ENCODE measurements at places on chromosomes 5 and 9.

- no peak for DNase-seq
Measured at GRCh38 chr5:124842725-124843595, 96.5 kb upstream of the ZNF608 start.

DNA sequence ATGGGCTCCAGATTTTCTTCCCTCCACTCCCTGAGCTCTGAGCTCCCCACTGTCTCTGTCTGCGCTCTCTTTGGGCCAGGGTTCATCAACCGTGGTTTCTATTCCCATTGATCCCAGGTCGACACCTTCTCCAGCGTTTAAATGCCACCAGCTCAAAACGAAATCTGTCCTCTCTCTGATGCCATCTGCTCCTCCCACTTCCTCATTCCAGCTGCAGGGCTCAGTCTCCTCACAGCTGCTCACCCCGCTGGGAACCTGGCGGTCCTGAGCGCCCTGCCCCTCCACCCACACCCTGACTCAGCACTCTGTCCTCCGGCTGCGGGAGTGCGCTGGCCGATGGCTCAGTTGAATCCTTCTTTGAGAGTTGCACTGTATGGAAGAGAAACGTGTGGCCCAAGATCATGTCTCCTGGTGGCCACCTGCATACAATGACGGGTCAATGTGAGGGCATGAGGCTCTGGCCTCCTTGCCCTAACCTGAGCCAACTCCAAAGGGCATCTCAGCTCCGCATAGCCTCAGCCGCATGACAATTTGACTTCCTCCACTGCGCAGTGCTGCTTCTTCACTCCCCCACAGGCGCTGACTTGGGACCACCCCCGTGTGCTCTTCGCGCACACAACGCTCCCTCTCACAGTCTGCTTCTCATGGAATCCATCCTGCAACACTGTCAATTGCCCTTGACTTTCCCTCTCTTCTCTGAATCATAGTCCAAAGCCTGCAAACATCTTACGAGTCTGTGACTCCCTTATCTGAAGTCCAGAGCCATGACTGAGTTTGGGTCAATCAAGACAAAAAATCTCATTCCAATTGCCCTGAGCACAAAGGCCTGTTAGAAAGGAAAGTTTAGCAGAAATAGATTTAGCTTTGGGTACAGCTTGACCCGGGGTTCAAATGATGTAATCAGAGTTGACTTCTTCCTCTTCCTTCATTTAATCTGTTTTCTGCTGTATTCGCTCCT, 82.4 kb downstream of the PTCH1 start:
- no peak for DNase-seq

- no peak for DNase-seq
Measured at GRCh38 chr9:1514250-1514649, 464.1 kb downstream of the DMRT2 start.

DNA sequence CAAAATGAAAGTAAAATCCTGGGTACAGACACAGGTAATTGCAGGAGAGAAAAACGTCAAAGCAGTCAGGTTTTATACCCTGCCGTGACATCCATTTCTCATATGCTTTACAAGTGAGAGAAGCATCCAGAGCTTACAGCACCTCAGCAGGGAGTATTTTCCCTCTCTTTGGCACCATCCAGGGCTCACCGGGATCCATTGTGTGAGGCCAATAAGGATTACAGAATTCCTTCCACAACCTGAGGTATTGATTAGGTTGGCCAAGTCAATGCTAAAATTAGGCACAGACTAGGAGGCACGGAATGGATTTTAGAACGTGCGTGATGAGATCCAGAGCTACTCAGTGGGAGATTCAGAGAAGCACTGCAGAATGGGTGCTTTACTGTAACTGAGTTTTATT, 296.6 kb downstream of the FBXL7 start:
- DNase-seq = no peak

DNA sequence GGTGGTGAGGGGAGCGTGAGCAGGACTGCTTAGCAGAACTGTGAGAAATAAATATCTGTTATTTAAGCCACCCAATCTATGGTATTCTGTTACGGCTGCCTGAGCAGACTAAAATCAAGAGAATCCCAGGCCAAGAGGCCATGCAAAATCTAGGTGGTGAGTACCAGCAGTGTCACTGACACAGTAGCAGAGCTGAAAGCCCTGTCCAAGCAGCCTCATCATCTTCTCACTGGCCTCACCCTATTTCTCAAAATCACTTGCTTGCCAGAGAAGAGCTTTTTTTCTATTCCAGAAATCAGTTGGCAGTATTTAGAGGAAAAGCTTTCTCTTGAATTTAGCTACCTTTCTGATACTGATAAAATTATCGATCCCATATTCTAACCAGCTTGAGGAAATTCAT, 68.0 kb downstream of the RETREG1 start:
- no peak for DNase-seq

DNA sequence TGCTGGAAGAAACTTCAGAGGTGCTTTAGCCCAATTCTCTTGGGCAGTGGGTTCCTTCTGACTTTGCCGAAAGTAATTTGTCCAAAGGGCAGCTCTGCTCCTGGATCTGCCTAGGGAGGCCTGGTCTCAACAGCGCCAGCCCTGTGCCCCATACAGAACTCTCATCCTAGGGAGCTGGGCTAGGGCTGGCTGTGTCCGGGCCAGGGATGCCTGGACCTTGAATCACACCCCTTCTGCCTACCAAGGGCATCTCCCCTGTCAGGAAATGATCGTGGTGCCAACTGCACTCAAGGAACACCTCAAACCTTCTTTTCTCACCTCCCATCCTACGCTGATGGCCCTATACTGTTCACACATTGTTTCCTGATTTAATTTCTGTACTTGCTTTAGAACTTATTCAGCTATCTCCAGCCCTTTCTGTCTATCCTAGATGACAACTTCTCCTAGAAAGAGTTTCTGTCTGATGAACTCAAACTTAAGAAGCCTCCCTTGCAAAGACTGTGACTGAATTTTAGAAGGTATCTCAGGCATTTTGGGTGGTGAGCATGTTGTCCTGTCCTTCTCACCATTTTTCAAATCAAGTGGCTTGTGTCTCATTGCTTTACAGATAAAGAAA, 37.4 kb upstream of the NFIB start:
- DNase-seq = no peak

DNA sequence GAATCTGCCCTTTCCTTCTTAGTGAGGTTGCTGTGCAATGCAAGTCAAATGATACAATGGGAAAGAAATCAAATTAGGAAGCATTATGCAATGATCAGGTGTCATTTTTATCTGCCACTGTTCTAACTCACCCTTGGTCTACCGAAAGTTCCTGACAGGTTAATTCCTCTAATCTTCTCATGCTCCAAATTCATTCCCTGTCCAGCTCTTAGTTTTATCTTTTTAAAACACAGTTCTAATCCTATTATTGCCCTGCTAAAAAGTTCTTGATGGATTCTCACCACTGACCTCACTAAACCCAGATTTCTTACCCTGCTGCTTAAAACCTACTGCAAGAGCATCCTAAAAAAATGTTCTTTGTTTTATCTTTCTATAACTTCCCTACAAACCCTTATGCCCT, 1000.9 kb downstream of the CDH18 start:
- no peak for DNase-seq

GRCh38 chr5:134564396-134564795, 38.9 kb downstream of the JADE2 start:
- DNase-seq = no peak

DNA sequence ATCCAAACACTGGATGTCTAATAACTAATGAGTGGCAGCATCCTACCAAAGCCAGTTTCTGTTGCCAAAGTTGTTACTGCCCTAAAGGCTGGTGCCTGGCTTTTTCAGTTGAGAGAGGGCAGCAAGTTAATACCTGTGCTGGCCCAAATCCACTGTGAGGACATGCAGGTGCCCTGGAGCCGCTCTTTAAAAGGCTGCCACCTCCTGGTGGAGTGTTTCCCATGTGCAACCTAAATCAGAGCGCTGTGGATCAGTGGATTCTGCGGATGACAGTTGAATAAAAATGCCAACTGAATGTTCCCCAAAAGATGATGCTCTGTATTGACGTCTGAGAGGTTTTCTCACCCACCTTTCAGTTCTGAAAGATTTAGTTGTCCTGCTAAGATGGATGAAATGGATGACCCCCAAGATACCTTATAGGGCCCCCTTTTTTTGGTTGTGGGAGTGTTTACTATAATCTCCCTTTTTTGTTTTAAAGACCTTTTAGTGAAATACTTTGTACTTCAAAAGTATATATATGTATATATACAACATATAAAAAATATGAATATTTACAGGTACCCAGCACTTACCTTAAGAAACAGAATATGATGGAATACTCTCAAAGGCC, 146.4 kb downstream of the EGFLAM start:
- no peak for DNase-seq

GRCh38 chr5:91423871-91424270, 40.8 kb upstream of the ARRDC3 start:
- no peak for DNase-seq

DNA sequence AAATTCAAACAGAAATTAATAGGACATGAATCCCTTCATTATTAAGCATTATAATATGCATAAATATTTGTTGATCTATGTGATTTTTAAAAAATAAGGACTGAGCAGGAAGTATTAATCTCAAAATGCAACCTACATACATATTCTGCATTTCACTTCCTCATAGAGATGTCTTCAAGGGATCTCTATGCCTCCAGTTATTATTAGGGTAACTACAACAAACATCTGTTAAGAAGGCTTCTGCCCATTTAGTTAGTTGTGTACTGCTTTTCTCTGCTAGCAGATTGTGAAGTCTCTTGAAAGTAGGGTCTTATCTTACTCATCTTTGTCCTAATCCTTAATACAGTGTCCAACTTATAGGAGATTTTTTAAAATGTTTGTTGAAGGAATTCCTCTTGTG, 414.1 kb downstream of the ACTL7B start:
- no peak for DNase-seq

GRCh38 chr9:116149844-116150243, 3.7 kb upstream of the PAPPA start:
- DNase-seq = no peak

All from activated CD8-positive, alpha-beta memory T cell treated with anti-CD3 and anti-CD28 coated beads, Interleukin-2, amount 50 U/mL, for 4 hours (primary cell).